CD8-positive, alpha-beta T cell (primary cell): ENCODE measurements at places on chromosomes 7 and 10.

- DNase-seq = no peak
Observed at GRCh38 chr10:86180861-86181260, 185.7 kb downstream of the GRID1 start.

- no peak for DNase-seq
Observed at GRCh38 chr7:77537778-77538280, 734 bp downstream of the PTPN12 start.

DNA sequence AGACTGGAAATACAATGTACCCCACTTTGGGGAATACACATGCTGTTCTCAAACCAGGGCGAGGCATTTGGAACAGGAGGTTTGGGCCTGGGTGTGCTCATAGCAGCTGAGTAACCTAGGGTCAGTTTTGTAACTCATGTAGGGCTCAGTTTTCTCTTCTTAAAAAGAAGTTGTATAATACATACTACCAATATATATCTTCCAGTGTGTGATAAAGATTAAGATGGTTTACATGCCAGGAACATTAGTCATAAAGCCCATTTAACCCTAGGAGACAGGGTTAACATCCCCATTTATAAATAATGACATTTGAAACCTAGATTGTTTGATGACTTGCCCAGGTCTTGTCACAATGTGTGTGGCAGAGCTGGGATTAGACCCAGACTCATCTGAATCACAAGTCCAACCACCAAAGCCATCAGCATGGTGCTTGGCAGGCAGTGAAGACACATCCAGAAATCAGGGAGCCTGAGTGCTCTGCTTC lies 6.0 kb downstream of the AKR1B10 start:
- DNase-seq = no peak

- no peak for DNase-seq
Observed at GRCh38 chr10:91955114-91955513, 31.5 kb downstream of the BTAF1 start.

DNA sequence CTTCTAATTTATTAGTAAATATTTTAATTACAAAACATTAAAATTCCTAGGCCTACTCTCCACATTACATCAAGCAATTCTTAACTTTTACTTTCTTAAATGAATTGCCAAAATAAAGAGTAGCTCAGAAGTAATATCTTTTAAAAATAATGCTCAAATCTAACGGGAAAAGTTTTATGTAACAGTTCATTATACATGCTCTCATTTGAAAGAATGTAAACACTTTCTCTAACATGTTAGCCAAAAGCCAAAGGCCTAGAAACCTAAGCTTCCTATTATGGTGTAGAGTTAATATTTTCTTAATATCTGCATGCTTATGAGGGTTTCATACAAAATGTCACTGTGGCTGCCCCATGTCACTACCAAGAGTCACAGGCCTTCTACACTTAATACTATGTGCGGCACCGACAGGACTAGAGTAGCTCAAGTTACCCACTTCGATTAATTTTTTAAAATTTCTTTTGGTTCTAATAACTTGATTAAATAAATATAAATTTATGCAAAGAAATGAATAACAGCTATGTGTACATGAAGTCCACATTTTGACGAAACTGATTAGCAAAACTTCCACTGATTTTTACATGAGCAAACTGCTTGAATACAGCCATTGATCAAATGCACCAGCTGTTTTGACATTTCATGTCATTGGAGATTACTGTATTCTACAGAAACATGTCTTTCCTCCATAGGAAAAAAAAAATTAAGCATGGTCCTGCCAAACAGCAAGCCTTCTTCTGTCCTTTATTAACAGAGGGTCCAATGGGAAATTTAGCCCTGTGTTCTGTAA lies 3.5 kb downstream of the COBL start:
- no peak for DNase-seq

GRCh38 chr10:33248638-33249037 lies 85.8 kb downstream of the NRP1 start:
- peak; percentile 70 for DNase-seq

- DNase-seq = no peak
Observed at GRCh38 chr7:111842491-111842890, 280.2 kb upstream of the IMMP2L start.

GRCh38 chr7:149248777-149249176 lies 9.3 kb downstream of the ZNF212 start:
- DNase-seq = no peak

GRCh38 chr10:84269773-84270172 lies 24.9 kb downstream of the RGR start:
- no peak for DNase-seq

- DNase-seq = no peak
Observed at GRCh38 chr10:3666525-3667302, 118.3 kb downstream of the KLF6 start.

- DNase-seq = no peak
Observed at GRCh38 chr7:16170671-16171070, 250.7 kb downstream of the CRPPA start.

- no peak for DNase-seq
Observed at GRCh38 chr10:29387269-29387668, 98.4 kb downstream of the LYZL1 start.

- no peak for DNase-seq
Observed at GRCh38 chr10:105594296-105594695, 953.2 kb downstream of the SORCS3 start.

- no peak for DNase-seq
Observed at GRCh38 chr10:20888620-20889330, 8.3 kb downstream of the NEBL start.

- peak; percentile 21 for DNase-seq
Observed at GRCh38 chr10:129101232-129101980, 365.6 kb upstream of the MGMT start.

- DNase-seq = no peak
Observed at GRCh38 chr7:152000191-152000590, 25.3 kb upstream of the GALNT11 start.

DNA sequence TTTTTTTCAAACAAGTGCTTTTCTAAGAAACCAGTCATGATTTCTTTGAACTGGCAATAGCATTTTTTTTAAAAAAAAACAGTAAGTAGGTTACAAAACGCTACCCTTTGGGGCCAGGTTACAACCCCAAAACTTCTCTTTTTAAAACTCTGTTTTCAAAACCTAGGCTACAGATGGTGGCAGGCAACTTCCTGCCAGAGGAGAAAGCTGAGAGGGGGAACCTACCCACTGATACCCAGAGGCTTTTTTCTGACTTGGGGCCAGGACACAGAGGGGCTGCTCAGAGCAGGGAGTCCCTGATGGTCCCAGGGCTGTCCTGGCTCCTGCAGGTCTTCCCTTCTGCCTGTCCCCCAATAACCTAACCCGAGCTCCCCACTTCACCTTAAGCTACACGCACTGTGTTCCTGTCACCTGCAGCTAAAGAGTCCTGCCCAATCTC lies 6.9 kb downstream of the STN1 start:
- peak; percentile 27 for DNase-seq

DNA sequence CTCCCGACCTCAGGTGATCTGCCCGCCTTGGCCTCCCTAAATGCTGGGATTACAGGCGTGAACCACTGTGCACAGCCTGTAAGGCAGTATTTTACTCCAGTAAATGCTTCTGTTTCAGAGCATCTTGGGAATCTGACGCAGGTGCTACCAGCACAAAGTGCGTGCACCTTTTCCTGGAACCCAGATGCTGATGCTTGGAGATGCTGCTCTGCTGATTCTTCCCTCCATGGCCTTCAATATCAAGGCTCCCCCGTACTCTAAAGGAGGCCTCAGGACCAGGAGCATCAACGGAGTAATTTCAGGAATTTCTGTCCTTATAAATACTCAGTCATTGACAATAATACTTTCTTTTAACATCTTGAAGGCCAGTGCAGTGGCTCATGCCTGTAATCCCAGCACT lies 23.5 kb downstream of the DENND2A start:
- DNase-seq = no peak

- no peak for DNase-seq
Observed at GRCh38 chr10:96890580-96890979, 58.5 kb downstream of the LCOR start.

GRCh38 chr10:114694752-114695151 lies 36.7 kb upstream of the ABLIM1 start:
- DNase-seq = no peak

DNA sequence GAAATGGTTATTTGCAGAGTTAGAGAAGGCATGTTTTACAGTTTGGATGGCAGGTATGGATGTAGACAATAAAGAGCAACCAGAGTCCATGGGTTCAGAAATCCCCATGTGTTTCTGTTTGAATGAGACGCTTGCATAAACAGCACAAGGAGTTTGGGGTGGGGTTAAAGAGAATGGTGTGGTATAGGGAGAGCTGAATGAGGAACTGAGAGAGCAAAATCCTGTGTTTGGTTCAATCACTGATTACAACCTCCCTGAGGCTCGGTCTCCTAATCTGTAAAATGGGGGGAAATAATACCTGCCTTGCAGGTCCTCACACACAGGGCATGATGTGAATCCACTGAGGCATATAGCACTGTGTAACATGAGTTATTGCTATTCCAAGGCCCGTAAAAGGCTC lies 23.7 kb downstream of the CAV1 start:
- DNase-seq = no peak

GRCh38 chr10:21600804-21601433 lies 66.9 kb downstream of the MLLT10 start:
- DNase-seq = no peak

DNA sequence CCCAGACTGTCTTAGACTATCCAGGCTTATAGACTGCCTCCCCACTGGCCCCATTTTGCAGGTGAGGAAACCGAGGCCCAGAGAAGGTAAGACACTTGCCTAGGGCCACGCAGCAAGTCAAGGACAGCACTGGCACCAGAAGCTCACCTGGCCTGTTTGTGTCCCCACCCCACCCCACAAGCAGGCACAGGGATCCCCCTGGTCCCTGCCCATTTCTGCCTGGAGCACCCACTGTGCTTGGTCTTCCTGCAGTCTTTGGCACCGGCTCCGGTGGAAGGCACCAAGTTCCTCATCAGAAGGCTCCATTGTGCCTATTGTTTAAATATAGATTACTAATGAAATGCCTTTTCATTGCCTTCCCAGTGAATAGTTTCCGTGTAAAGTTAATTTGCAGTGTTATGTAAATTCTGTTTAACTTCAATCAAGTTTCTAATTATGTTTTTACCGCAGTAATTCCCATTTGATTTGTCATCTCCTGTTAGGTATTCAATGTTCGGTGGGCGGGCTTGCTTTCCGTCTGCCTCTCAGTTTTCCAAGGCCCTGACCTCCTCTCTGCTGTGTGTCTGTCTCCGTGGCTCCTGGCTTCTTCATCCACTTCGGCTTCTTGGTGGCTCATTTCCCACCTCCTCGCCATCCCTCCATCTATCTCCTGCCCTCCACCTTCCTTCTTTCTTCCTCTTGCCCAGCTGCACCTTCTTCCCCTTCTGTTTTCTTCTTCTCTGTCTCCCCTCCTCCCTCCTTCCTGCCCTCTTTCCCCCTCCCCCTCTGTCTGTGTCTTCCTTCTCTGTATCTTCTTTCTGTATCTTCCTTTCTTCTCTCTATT lies 75.8 kb downstream of the ZMIZ1 start:
- DNase-seq = no peak

DNA sequence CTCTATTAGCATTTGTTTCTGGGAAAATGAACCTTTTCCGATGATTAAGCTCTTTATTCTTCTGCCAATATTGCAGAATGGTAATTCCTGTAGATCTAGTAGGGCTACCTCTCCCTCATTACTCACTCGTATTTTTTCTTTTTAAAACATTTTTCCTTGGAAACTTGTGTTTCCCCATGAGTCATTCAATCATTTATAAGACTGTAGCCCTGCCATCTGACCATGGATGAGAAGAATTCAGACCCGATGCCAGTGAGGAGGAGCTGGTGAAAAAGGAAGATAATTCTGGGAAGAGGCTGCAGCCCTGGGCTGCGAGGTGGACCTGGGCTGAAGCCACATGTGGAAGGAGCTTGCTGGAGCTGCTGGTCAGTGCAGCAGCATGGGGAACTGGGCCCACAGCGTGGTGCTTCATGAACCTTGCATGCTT lies 242.8 kb downstream of the KLF6 start:
- no peak for DNase-seq

DNA sequence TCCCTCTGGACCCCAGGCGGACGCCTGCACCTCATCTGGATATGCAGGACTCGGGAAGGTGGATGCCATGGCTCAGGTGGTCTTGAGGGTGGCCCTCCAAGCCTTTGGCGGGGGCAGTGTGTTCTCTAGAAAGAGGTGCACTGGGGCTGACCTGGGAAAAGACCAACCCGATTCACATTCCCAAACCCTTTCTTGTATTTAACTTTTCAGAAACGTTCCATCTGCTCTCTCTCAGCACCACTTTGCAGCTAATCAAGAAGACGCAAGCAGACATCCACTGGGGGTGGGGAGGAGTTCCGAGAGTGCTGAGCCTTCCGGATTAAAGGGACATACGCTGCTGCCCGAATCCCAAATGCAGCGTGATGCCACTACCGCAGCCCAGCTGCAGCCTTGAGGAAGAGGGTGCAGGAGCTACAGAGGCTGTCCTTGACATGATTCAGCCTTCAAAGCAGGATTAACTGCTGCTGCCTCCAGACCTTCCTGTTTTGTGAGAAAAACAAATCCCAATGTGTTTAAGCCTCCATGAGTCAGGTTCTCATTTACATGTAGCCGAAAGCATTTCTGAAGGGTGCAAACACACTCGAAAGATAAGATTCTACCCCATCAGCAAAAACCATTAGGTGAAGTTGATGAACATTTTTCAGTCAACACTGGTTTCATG lies 39.9 kb downstream of the RBM17 start:
- no peak for DNase-seq

- DNase-seq = no peak
Observed at GRCh38 chr10:78830062-78830975, 238.4 kb upstream of the ZMIZ1 start.

- DNase-seq = no peak
Observed at GRCh38 chr10:48608976-48609375, 4.1 kb upstream of the ARHGAP22 start.

GRCh38 chr10:8628351-8628750 lies 573.9 kb downstream of the GATA3 start:
- DNase-seq = no peak

DNA sequence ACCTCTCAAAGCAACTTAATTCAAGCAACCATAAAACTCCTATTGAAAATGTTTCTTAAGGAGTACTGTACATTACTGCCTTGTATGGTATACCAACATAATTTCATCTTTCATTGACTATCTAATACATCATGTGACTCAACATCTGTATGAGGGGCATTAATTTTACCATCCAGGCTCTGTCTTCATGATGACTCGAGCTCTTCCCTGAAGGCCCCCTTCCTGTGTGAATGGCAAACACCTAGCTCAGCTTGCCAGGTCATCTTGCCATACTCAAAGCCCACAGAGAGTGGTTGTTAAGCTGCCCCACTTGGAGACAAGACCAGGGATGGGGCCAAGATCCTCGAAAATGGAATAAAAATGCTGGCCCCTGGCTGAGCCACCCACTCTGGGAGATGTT lies 82.4 kb downstream of the SGMS1 start:
- no peak for DNase-seq

DNA sequence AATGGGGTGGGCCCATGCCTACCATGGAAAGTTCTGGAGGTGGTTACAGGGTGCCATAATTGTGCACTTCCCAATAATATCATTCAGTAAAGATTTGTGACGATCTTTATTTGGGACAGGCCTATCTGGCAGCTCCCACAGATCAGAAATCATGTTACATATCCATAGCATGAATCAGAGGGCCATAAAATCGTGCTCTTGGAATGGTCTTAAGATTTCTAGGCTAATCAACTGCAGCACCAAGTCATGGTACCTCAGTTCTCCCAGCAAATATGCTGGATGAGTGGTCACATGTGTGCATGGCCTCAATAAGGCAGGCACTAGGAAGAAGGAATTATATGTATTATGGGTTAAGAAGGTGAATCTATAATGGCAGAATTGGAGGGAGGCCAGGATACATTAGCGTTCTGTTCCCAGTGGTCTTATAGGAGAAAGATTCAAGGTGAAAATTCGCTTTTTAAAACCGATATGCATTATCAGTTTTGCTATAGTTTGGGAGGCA lies 134.7 kb downstream of the NRP1 start:
- no peak for DNase-seq

- no peak for DNase-seq
Observed at GRCh38 chr7:46253520-46253919, 332.4 kb upstream of the IGFBP3 start.
